ENCODE measurements at places on chromosomes 2 and 18.

GRCh38 chr18:79489899-79490625 lies 94.3 kb downstream of the NFATC1 start:
- no peak for DNase-seq

DNA sequence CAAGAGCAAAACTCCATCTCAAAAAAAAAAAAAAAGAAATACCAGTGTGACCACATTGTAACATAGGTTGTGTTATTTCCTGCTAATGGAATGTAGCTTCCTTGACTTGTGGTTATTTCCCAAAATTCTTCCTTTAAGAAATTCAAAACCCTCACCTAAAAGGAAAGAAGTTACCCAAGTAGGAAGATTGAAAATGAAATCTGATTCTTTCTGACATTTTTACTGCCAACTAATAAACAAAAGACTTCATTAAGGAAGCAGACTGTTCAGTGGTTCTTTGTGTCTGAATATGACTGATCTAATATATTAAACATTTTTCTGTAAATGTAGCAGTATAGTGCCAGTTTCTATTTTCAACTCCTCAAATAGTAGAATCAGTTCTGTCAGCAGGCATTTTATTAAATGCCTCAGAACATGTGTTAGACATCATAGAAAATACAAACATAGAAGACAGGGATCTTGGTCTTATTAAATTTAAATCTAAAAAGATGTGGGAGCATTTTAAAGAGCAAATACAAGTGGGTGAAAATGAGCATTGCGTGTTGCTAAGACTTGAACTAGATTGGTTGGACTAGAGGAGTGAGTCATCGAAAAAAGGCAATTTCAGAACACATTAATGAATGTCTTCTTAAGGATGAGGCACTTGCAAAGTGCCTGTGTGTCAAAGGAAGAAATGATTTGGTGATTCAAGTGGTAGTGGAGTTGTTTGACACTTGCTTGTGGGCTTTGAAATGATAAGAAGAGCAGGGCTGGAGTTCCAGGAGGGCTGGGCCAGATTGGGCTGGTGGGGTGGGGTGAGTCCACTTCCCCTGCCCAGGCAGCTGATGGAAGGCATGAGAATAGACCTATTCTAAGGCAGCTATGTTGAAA lies 53.4 kb downstream of the PKP4 start:
- DNase-seq, result no peak

GRCh38 chr2:74822771-74823566 lies 11.0 kb upstream of the HK2 start:
- DNase-seq, result no peak

DNA sequence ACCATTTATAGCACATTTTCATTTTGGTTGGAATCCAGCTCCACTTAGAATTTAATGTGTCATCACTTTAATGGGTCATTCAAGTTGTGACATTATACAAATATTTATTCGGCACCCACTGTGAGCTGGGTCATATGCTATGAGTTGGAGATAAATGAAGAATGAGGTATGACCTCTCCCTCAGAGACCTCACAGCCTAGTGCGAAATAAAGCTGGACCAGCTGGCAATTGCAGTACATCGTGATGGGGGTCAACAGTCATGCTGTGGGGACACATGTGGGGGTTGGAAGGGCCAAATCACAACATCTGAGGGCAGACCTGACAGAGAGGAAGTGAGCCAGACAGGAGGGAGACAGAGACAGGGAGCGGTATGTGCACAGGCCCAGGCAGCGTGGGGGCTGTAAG lies 175.4 kb downstream of the MAIP1 start:
- no peak for DNase-seq

DNA sequence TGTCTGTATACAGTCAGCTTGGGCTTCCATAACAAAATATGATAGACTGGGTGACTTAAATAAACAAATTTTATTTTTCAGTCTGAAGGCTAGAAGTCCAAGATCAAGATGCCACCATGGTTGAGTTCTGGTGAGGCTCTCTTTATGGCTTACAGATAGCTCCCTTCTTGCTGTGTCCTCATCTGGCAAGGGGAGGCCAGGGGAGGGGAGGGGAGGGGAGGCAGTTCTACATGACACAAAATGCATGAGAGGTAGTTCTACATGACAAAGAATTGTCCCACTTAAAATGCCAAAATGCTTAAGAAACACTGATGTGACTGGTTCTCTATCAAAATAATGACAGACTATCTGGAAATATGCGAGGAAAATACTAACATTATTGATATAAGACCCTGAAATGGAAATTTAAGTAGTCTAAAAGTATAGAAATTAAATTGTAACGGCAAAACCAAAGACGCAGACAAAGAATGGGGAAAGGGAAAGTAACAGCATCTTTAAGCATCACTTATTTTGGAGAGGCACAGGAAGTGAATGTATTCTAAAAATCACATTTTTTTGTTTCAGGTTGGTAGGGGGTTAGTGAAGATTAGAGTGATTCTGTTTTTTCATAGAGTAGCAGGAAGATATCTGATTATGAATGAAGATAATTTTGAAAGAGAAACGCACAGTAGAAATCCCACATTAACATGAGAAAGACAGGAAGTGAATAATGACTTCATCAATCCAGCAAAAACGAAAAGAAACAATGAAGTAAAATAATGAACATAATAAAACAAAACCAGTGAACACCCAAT lies 131.4 kb downstream of the STRN start:
- no peak for DNase-seq

DNA sequence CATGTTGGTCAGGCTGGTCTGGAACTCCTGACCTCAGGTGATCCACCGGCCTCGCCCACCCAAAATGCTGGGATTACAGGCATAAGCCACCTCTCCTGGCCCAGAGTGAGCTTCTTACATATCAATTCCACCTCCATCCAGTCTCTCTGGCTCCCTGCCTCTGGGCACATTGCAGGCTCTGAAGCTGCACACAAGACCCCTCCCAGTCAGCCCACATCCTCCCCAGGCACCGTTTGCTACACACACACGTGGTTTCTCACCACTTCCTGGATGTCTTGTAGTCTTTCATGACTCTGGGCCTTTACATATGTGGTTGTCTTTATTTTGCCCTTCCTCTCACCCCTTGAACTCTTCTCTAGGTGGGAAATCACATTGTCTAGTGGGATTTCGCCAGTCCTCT lies 64.0 kb upstream of the CABLES1 start:
- DNase-seq, result no peak

GRCh38 chr18:51164342-51164741 lies 33.1 kb downstream of the MEX3C start:
- no peak for DNase-seq

- DNase-seq, result no peak
Observed at GRCh38 chr2:171813729-171814128, 80.3 kb downstream of the SLC25A12 start.

DNA sequence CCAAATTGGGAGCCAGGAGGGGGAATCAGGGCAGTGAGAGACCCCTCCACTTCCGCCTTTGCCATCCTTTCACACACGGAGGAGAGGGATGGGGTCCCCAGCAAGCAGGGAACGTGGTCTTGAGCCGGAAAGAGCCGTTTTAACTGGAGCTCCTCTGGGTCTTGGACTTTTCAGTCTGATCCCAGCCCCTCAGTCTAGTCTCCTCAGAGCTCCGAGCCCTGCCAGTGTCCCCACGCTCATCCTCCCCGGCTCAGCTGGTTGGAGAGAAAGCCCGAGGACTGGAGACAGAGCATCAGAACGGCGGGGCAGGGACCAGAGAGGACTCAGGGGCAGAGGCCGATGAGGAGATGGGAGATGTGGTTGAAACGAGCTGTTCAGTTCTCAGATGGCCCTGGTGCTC lies 26.1 kb upstream of the OTOF start:
- no peak for DNase-seq

DNA sequence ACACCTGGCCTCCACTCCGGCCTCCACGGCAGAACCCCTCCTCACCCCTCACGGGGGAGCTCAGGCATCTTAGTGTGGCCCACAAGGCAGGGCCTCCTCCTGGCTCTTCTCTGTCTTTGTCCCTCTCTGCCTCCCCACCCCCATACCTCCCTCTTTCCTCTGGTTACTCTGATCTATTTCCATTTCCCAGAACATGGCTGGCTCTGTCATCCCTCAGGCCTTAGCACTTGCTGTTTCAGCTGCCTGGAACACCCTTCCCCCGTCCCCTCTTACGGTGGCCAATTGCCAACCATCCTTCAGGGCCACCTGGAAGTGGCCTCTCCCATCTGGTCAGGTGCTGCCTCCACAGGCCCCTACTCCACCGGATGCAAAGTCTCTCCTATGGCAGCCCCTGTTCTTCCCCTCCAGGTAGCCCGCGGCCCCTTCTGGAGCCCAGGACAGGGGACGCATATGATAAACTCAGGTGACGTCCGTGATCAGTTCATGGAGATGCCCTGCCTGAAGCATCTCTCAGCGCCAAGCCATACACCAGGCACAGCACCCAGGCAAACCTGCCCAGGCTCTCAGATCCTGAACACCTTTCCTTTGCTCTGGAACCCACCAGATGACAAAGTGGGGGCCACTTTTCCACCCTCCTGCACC lies 3.6 kb upstream of the ECEL1 start:
- no peak for DNase-seq

- DNase-seq, result no peak
Observed at GRCh38 chr2:229417176-229417575, 146.1 kb upstream of the PID1 start.

DNA sequence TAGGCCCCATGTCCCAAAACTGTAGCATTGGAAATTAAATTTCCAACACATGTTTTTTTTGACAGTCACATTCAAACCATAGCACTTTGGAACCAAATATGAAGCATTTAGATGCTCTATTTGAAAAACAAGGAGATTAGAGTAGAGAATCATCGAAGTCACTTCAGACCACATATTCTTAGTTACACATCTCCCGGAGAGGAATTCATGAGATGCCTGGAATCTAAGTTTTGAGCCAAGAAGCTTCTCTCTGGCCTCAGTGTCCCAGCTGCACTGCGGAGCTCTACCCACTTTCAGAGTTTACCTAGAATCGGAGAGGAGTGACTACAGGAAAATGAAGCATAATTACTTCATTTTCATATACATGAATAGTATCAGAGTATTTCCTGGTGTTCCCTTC lies 385.9 kb downstream of the TNS1 start:
- DNase-seq, result no peak

- DNase-seq, result no peak
Observed at GRCh38 chr18:42025974-42026625, 71.1 kb downstream of the PIK3C3 start.

DNA sequence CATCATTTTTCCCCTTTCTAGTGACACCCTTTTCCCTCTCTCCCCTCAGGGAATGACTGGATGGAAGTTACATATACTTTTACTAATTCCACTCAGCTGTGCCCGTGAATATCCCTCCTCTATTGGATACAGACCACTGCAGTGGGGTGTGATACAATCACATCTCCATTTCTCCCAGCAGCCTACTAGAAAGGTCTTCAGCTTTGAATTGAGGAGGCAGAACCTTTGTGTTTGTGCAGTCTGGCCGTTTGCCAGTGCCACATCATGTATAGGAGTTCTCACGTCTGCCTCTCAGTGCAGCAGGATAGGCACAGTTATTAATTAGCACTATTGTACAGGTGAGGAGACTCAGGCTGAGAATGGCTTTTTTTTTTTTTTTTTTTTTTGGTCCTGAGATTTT lies 16.4 kb downstream of the TNFRSF11A start:
- DNase-seq, result no peak

GRCh38 chr2:9001229-9001628 lies 2.3 kb downstream of the MBOAT2 start:
- DNase-seq, result no peak

DNA sequence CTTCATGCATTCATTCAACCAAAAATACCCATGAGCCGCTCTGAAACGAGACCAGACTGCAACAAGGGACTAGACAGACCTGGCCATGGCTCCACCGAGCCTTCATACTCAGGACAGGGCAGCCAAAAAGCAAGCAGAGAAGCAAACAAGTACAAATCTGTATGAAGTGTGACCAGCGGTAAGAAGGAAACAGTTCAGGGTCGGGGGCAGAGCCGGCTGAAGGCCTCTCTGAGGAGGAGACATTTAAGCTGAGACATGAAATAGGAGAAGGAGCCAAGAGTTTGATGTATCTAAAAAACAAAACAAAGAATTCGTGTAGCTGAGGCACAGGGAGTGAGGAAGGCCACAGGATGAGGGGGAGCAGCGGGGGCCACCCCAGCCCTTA lies 21.3 kb upstream of the SLC66A3 start:
- DNase-seq, result no peak

- DNase-seq, result no peak
Observed at GRCh38 chr18:10230072-10230471, 224.4 kb upstream of the APCDD1 start.

DNA sequence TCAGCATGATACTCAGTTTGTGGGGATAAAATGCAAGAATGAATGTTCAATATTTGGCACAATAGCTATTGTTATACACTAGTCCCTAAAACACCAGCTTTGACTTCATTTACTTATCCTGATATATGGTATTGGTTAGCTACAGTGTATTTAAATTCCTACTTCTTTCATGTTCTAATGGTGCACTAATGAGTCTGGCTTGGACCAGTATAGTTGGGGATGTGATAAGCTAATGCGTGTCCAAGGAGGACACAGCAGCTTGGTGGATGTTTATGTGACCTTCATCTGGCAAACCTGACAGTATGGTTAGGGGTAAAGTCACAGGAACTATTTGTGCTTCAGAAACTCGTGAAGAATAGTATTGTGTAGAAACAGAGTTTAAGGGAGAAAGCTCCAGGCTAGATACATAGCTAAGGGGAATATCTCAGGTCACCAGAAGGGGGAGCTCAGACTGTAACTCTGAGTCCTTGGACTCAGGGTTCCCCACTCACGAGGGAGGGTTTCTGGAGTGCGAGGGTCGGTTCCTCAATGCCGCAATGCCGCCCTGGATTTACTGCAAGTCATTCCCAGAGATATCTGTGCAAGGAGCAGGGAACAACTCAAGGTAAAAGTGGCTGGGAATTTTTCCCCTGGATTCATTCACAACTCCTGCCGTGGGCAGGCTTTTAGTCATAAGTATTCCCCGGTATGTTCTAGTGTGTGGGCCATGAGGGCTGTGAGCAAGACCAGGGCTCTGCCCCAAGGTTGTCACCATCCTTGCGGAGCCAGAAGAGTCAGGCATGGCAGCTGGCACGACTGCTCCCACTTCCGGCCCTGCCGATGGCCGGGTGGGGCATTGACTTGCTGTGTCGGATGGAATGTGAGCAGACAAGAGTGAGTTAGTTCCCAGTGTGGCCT lies 14.5 kb downstream of the IL1R2 start:
- no peak for DNase-seq

- DNase-seq, result peak; percentile 6
Observed at GRCh38 chr2:160324161-160324800, 124.2 kb upstream of the ITGB6 start.

- no peak for DNase-seq
Observed at GRCh38 chr2:152132306-152132705, 33.5 kb upstream of the CACNB4 start.

- DNase-seq, result no peak
Observed at GRCh38 chr2:70041663-70042062, 45.6 kb upstream of the PCBP1 start.

GRCh38 chr2:65456886-65457285 lies 24.5 kb upstream of the SPRED2 start:
- no peak for DNase-seq

DNA sequence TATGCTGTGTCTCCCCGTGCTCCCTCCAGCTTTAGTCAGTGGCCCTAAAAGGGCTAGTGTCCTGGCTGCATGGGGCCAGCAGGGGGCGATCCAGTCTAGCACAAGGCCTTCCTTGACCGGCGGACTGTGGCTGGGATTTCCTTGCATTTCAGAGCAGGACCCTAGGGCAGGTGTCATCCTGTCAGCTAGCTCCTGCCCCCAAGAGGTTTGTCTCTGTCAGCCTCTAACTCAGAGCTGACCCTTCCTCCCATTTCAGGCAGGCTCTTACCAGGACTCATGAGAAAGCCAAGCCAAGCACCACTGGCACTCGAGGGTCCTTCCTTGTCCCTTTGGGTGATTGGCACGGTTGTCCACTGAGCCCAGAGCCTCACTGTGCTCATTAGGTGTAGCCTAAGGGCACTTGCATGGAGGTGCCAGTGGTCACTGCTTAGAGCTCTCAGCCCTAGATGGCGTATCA lies 140.3 kb downstream of the RPIA start:
- peak; percentile 58 for DNase-seq

All from NCI-H526 treated with DMSO at 0.1 percent for 48 hours (cell line).